ENCODE measurements at places on chromosomes 7 and 10.

DNA sequence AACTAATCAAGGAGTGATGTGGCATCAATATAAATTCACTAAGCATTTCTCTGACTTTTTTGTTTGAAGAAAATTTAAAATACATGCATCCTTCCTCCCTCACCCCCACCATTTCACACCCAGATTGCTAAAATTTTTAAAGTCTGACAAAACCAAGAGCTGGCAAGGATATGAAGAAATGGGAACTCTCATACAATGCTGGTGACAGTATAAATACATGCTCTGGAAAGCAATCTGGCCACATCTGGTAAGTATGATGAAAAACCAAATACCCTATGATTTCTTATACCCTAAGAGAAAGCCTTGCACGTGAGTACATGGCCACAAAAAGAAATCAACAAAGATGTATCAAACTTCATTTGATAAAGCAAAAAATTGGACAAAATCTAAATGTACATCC is 31.2 kb downstream of the P4HA1 start:
- DNase-seq: no peak

- DNase-seq: peak; percentile 4
Measured at GRCh38 chr7:142168746-142169145, 57.2 kb downstream of the MGAM2 start.

DNA sequence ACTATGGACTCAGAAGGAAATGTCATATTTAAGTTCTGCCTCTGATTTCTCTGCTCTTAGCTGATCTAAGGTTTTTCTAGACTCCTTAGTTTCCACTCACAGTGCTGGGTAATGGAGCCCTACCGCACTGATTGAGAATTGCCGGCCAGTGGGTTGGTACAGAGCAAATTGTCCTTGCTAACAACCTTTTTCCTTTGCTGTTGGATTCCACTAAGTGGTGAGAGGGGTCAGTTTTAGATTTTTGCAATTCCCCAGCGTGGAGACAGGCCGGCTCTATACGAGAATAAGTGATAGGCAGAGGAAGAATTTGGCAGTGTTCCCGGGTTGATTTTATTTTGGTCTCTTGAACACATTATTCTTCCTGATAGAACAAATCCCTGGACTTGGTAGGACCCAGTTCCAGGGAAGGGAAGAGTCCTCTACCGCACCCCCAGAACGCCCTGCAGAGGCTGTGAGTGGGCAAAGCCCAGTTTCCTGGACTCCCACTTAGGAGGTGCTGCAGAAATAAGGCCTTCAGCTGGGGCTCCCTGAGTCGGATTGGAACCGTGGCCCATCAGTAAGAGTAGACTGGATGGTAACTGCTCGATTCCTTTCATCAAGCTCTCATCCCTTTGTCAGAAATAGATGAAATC is 3.0 kb upstream of the NRP1 start:
- DNase-seq: no peak

DNA sequence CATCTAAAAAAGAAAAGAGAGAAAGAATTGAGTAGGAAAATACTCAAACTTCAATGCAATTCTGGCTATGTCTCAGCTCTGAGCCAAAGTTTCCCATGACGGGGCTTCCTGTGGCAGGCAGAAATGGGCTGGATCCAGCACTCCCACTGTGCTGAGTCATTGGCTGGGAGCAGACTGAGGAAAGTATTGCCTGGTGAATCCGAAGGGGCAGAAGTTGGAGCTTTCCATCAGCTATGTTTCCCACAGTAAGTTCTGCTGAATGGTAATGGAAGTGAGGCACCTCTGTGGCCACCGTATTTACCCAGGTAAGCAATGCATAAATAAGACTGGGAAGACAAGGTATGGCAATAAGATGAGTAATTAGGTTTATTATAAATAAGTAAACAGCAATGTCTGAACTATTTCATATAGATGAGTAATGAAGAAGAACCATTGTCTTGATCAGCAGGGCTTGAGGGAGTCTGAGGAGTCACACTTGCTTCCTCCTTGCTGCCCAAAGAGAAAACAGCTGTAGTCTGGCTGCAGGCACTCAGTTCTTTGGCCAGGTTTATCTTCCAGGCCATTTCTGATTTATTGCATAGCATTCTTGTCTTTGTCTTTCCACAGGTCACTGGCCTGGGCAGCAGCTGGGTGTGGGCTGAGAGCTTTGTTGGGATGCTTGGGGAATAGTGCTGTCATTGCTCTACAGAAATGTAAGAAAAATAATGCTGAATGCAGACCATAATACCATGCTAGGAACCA is 255.3 kb downstream of the DNAJB9 start:
- no peak for DNase-seq

GRCh38 chr7:101702362-101702850 is 73.3 kb upstream of the MYL10 start:
- no peak for DNase-seq

Measured in OCI-M1 (cell line).